ENCODE measurements at places on chromosomes 3 and 15. TPM values are rescaled to one million over a fixed set of nuclear protein-coding genes. Genes with fewer than 3 reads are reported as not detected.

DNA sequence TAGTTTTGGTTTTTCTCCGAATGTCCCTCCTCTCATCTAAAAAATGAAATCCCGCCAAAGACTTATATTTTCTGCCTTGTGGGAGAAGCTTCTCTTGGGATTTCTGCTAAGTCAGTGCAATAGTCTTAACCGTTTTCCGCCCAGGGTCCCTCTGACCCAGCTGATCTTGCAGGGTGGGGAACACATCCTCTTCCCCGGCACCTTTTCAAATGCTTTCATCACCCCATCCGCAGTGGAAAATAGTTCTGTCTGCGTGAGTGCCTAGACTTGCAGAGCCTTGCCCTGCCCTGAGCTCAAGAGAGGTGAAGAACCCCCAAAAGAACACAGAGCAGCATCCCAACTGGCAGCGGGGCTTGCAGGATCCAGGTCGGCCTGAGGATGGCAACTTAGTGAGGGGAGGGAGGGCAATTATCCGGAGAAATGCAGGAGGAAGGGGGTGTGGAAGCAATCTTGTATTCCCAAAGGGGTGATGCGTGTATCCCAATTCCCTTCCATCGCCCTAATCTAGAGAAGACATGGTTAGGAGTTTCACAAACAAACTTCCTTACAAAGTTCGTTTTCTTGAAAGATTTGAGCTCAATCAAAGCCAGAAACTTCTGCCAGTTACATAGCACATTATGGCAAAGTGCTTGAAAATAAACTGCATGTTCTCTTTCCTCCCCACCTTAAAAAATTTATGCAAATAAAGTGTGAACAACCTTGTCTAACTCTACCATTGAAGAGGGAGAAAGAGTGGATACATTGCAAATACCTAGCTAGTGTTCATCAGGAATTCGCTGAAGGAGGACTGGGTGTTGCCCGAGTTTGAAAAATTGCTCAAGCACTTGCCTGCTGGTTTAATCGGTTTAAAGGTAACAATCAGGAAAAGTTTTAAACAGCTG, 79.9 kb downstream of the NR2F2 start:
- no peak for DNase-seq

GRCh38 chr3:57063032-57063431, 2.6 kb downstream of the SPATA12 start:
- no peak for DNase-seq

DNA sequence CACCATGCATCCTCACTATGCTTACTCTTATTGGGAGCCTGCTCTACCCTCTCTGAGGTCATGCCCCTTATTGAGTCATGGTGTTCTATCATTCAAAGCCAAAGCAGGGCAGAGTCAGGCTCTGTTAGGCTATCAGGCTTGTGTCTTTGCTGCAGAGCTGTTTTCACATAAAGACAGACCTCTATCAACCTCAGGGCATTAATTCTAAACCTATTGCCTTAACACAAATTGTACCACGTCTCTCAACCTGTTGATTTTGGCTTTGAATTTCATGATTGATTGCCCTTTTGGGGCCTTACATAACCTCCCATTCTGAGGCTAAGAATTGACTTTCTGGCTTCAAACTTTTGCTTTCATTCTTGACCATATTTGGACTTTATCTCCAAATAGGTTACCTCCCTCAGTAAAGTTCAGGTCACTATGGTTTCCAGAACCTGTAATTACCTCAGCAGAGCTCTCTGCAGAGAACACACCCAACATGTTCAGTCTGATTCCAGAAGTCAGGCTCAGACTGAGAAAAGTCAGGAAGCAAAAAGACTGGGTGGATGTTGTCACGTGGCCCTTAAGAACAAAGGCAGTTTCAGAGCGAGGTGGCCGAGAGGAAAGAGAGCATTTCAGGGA, 221.4 kb upstream of the NANOGP8 start:
- no peak for DNase-seq

DNA sequence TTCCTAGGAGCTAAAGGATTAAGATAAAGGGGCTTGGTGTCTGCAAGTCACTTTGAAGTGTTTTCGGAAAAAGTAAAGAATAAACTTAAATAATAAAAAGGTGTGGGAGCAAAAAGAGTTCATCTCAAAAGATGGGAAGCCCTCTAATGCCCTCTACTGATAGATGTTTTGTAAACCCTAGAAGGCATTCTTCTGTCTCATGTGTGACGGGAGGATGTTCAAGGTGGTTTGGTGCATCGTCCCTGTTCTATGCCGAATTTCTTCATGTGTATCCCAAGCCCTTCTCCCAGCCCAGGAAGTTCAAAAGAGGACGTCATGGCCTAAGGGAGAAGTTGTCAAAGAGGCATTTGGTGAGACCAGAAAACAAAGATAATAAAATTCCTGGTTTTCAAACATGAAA, 37.2 kb downstream of the CCK start:
- no peak for DNase-seq

DNA sequence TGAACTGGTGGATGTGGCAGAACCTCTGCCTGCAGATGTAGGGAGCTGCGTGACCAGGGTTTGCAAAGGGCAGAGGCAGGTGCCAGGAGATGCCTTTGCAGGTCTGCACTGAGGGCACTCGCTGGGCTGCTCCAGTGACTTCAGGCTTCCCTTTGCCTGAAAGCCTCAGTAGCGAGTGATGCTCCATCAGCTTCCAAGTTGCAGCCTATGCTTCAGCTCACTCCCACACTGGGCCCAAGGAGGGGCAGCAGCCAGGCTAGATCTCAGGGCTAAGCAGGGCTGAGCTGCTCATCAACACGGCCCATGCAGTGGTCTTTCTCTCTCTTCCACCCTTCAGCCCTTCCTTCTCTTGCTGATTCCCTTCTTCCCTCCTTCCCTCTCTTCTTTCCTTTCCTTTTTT, 78.3 kb upstream of the RGMA start:
- DNase-seq: no peak

DNA sequence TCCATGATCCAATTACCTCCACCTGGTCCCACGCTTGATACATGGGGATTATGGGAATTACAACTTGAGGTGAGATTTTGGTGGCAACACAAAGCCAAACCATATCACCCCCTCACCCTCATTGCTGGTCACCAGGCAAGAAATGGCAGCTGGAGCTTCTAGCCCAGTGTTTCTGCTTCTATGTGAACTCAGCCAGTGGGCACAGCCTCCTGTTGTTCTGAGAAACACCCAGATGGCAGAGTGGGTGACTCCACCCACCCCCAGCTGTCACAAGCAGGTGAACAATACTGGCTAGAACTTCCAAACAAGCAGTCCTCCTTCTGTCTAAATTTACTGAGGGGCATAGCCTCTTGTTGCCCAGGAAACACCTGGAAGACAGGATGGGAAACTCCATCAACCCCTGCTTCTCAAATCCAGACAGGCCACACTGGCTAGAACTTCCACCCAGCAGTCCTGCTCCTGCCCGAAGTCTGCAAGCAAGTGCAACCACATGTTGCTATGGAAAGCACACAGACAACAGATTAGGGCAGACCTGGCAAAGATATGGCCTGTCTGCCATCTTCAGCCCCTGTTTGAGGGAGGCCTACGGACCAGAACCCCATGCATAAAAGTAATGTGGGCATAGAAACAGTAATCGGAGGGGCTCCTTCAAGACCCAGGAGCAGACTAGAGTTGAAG, 114.1 kb downstream of the DTWD1 start:
- no peak for DNase-seq

GRCh38 chr3:130825762-130826299, 68.1 kb upstream of the ATP2C1 start:
- DNase-seq: no peak

- no peak for DNase-seq
Measured at GRCh38 chr3:178663201-178663934, 127.1 kb downstream of the KCNMB2 start.

DNA sequence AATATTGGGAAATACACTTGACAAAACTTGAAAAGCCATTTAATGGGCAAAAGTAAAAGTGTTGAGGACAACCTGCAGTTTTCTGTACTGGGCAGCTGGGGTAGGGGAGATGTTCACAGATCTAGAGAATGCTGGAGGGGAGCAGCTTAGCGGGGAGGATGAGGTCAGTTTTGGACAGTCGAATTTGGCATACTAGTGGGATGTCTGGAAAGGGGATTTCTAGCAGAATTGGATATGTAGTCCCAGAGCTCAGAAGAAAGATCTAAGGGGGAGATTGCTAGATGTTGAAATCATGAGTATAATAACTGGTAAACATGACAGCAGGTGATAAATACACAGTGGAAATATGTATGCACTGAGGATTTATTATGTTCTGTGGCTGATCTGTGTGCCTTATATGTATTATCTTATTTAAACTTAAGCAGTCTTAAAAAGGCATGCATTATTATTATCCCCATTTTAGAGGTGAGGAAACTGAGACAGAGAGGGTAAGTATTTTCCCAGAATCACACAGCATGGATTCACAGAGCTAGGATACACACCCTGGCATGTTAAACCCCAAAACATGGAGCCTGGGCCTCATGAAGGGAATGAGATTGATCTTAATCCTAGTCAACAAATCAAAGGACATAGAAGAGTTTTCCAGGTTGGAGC, 42.7 kb downstream of the TLNRD1 start:
- DNase-seq: no peak

- no peak for DNase-seq
Measured at GRCh38 chr15:70430069-70430468, 332.4 kb upstream of the TLE3 start.

DNA sequence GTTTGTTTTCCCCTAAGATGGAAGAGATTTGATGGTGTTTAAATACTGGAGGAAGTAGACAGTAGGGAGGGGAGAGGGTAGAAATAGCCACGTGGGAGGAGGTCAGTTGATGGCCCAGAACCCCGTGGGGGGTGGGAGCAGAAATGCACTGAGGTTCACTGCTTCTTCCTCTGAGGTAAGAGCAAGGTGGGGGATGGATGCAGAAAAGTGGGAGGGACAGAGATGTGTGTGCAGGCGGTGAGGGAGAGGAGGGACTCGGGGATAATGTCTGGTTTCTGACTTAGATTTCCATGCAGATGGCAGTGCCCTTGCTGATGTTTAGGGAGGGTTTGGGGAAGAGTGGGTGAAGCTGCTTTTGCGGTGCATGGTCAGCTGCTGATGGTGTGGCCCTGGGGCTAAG, 102.9 kb downstream of the ARNT2 start:
- no peak for DNase-seq

DNA sequence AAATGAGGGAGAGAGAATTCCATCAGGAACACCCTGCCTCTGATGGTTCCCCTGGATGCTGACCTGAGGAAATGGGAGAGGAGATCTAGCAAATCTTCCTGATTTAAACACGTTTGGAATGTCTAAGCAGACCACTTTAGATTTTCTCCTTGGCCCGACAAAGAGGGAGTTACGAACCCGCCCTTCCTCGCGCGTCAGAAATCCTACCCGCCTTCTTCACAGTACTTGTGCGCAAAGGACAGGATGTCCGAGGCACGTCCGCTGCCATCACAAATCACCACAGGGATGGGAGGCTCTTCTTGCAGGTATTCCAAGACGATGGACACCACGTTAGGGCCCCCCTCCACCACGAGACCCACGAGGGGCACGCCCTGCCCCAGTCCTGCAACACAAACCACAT, 38.6 kb downstream of the TRPM1 start:
- no peak for DNase-seq

- DNase-seq: no peak
Measured at GRCh38 chr15:66943456-66944095, 121.8 kb upstream of the SMAD3 start.

DNA sequence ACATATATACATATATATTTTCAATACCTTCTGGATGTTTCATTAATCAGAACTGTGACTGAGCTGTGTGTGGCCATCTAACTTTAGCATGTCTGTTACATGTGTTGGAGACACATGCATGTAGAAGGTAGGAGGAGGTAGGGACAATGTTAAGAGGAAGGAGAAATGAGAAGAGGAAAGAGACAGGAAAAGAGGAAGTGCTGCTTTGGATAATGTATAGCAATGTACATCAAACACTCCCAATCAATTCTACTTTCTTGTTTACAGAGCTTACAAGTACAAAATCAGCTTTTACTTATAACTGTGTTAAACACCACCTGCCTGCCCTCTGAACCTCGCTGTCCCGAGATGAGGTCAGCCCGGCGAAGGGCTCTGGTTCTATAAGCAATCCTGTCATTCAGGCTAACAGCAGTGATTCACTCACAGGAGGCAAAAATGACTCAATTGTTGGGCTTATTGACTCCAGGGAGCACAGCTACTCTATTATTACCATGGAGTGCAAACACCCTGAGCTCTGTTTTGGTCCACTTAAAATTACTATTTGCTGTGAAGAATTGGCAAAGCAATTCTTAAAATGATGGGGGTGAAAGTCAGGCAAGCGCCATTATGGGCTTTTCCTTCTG, 188.9 kb downstream of the MEIS2 start:
- no peak for DNase-seq

- DNase-seq: no peak
Measured at GRCh38 chr15:35519541-35520149, 26.3 kb downstream of the DPH6 start.

CHRNA7 gene
- total RNA-seq: 13.8 TPM

GOLGA8S gene
- 2.1 TPM for total RNA-seq

STRA6 gene
- 0.47 TPM for total RNA-seq

SNURF gene
- 59.0 TPM for total RNA-seq

ECE2 gene
- total RNA-seq: 13.1 TPM

TMEM158 gene
- 12.4 TPM for total RNA-seq

Measured in dorsolateral prefrontal cortex (tissue), 122 donors.